Stimulated activated CD4-positive, alpha-beta T cell treated with anti-CD3 and anti-CD28 coated beads, Interleukin-1b, Interleukin-23, amount 100 ng/mL, for 4 hours (primary cell): ENCODE measurements at places on chromosomes 7 and 10.

DNA sequence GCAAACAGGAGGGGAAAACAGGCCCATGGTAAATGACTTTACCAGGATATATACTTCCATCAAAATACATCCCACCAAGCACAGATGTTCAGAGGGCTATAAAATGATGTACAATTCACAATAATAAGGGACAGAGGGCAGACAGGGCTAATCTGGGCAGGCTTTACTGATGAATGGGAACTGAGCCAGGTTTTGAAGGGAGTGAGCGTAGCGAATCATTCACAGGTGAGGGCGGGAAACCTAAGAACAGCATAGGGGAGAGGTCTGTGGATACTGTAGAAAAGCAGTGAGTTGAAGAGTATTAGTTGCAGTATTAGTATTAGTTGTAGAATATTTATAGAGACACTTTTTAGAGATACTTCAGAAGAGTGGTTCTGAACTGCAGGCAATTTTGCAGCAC, 180.8 kb downstream of the JAZF1 start:
- no peak for DNase-seq

GRCh38 chr7:144975882-144976281, 140.0 kb upstream of the TPK1 start:
- DNase-seq: no peak

GRCh38 chr10:30184397-30185033, 125.1 kb upstream of the JCAD start:
- no peak for DNase-seq

GRCh38 chr10:110483633-110484032, 14.1 kb upstream of the DUSP5 start:
- no peak for DNase-seq

DNA sequence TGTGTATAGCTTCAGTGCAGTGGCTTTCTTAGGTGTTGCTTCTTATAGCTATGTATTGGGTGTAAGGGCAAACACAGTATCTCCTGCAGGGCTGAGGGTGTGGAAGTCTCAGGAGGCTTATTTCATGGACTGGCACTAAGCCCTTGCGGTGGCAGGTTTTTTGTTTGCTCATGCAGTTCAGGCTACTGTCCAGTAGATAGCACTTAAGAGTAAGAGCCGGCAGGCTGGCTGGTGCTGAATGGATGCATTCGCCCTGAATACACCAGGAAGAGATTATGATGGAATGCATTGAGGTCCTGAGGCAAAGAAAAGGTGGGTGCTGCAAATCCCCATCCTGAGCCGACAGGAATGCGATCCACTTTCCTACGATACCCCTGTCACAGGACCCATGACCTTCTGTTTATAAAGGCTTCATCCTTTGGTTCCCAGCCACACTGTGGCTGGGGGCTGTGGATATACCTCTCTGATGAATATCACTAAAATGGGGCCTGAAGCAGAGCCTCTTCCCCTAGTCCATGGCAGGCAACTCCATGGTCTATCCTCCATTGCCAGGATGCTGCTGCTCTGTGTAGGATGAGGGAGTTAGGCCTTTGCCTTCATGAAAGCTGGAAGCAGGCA, 44.9 kb downstream of the ANXA8 start:
- DNase-seq: no peak

DNA sequence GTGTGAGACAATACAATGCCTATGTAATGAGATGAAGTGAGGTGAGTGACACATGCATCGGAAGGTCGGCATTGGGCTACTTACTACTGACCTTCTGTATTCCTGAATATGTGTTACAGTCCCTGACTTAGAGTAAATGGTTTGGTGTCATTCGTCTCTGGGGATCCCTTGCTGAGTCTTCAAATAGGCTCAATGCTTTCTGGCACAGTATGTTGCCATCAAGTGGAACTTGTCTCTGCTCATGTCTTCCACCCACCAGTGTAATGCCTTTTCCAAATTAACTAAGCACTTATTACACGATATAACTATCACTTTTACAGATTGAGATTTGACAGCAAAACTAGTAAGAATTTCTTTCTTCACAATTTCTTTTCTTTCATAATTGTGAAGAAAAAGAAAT, 10.9 kb downstream of the CUL2 start:
- DNase-seq: no peak

- no peak for DNase-seq
Measured at GRCh38 chr7:157514746-157515145, 177.9 kb downstream of the DNAJB6 start.

DNA sequence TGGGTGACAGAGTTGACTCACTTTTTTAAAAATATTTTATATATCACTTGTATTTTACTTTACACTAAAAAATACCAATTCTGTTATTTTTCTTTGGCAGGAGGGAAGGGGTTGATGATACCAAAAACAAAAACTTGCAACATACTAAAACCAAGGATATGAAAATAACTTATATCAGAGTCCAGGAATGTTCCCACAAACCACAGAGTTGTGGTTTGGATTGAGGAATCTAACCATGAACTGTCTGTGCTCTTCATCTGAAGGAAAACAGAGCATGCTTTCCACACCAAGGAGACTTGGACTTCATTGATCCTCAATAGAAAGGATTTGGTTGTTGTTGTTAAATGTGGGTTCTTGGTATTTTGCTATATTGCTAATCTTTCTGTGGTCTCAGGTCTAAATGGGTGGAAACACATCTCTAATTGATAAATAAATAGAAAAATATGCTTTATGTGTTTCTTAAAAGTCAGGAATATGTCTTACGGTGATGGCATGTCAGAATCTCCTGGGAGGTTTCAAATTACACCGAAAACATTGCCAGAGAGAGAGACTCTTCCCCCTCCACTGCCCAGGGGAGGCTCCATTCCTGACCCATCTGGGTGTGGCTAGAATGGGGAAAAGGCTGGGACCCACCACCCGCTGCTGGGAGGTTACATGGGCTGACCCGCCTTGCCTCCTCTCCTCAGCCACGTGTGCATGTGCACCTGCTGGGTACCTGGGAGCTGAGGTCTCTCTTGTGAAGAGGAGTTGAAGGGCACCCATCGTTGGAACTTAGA, 46.9 kb upstream of the STK17A start:
- DNase-seq: no peak

DNA sequence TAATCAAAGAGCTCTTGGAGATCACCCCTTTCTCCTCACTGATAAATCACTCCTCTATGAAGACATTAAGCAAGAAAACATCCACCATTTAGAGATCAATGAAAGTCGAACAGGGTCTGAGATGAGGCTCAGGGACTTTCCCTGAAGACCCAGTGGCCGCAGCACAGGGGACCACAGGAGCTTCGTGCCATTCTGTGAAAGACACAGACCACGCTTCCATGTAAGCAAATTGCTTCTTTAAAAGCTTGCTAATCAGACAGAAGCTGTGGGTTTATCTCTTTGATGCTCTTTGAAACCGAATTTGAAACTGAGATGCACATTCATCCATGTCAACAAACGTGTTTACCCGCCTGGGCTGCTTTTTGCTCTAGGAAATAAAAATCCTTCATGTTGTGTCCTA, 231.9 kb upstream of the PPP2R2D start:
- DNase-seq: no peak

- DNase-seq: no peak
Measured at GRCh38 chr10:101020427-101021075, 10.4 kb downstream of the PDZD7 start.

GRCh38 chr7:12764458-12764891, 77.0 kb downstream of the ARL4A start:
- DNase-seq: no peak

- DNase-seq: no peak
Measured at GRCh38 chr10:30447125-30447799, 13.3 kb downstream of the MAP3K8 start.

DNA sequence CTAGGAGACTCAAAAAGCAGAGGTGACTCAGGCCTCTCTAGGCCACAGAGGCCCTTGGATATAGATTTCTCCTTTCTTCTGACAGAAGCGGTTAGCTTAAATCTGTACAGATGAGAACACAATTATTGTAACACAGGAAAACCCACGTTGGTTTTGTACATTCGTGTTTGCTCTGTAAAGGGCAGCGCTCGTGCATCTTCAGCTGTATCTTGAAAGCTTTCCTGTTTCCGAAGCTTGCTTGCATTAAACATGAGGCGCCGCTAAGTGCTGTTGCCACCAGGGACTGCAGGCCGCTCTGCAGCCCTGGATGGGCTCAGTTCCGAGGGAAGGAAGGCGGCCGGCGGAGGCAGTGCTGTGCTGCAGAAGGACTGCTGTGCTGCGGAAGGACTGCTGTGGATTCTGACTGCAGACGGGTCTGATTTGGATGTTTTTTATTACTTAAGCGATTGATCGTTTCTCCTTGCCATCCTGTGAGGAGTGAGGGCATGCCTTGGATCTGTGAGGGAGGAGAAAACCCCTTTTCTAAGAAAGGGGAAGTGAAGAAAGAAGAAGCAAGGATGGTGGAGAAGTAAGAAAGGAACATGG, 53.3 kb downstream of the FHIP2A start:
- DNase-seq: no peak

GRCh38 chr7:139023076-139023475, 12.8 kb downstream of the ZC3HAV1L start:
- no peak for DNase-seq

- DNase-seq: no peak
Measured at GRCh38 chr7:151592868-151593486, 73.3 kb upstream of the RHEB start.

GRCh38 chr7:8491106-8491505, 57.7 kb downstream of the NXPH1 start:
- DNase-seq: no peak

GRCh38 chr10:21150166-21150565, 253.1 kb upstream of the NEBL start:
- DNase-seq: no peak

GRCh38 chr7:37283716-37284115, 164.9 kb downstream of the ELMO1 start:
- DNase-seq: no peak

DNA sequence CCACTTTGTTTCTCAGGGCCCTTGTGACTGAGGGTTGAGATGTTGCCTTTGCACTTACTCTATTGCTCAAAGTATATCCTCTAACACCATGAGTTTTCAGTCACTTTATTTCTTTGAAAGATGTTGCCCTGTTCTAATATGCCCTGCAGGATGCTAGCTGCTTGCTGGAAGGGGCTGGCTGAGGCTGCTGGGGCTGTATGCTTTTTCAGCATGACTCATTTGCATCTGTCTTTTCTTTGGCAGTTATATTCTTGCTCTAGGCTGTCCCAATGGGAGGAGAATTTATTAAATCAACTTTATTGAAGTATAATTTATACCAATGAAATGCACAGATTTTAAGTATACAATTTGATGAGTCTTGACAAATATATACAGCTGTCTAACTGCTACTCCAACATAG, 157.7 kb downstream of the PLPP4 start:
- DNase-seq: no peak

DNA sequence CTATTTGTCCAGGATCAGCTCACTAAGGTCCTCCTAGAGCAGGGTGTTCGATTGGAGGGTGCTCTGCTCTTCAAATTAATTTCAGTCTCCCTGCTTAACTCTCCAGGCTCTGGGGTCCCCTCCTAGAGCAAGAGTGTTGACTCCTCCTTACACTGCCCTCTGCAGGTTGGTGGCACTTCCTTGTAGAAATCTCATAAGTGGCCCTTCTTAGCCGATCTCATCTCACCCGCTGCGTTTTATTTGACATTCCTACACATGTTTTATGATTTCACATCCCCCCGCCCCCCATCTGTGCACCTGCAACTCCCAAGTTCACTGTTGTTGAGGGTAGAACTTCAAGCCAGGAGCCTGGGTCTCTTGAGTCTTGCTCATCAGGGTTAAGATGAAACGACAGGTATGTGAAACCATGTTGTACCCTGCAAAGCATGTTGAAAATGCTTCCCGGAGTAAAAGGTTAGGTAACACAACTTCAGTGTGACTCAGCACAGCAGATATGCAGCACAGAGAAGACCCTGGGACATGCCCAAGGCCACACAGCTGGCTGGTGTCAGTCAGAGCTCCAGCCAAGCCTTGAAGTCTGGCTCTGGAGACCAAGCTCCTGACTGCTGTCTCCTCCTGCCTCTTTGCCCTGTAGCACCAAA, 171.2 kb downstream of the PRKAG2 start:
- no peak for DNase-seq

DNA sequence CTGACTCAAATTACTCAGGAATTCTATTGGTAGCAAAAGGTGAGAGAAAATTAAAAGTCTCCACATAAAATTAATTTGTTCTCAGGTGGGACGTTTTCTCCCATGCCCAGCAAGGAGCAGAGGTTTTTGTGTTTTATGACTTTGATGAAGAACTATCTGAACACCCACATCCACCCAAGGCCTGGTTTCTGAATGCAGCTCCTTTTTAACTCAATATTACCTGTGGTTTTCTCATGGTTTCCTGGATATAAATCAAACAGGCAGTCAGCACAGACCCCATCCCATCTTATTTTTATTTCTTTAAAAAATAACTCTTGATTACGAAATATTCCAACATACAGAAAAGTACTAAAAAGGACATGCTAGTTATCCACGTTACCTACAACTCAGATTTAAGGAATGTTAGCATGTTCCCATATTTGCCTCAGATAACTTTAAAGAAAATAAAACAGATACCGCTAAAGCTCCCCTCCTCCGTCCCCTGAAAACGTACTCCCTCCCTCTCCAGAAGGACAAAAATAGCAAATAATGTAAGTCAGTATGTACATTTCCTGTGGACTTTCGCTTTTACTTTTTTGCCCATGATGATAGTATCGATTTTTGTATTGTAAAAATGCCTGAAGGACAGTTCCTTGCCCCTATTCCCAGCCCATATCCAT, 43.4 kb downstream of the GLI3 start:
- no peak for DNase-seq

DNA sequence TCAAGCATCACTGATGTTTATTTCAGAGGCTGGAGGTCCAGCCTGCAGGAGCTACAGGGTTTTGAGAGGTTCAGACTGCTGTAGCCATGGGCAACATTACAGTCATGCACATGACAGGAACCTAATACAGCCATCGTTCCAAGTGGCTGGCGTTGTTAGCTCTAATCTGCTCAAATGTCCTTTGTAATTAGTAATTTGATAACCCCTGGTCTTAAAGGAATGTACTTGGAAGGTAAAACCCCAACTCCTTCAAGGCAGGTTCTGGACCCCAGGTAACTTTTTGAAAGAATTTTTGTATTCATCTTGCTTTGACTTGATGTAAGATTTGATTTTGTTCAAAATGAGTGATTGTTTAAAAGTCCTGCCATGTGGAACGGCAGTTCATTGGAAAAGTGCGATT, 34.7 kb upstream of the FOXI2 start:
- no peak for DNase-seq

DNA sequence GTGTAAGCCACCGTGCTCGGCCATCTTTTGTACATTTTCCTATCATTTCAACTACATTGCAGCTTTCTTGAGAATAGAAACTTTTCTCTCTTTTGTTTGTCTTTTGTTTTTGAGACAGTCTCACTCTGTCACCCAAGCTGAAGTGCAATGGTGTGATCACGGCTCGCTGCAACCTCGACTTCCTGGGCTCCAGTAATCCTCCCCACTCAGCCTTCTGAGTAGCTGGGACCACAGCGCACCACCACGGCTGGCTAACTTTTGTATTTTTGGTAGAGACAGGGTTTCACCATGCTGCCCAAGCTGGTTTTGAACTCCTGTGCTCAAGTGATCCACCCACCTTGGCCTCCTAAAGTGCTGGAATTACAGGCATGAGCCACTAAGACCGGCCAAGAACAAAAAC, 31.3 kb upstream of the DAGLB start:
- DNase-seq: no peak

GRCh38 chr7:51451751-51452476, 135.3 kb upstream of the COBL start:
- DNase-seq: no peak
